ENCODE measurements at places on chromosomes 1 and 21. TPM values are rescaled to one million over a fixed set of nuclear protein-coding genes. Genes with fewer than 3 reads are reported as not detected.
A peak's percentile ranks its signal among the peaks of the same experiment; 100 is the strongest.

BATF3 gene
- total RNA-seq, result not detected

DNA sequence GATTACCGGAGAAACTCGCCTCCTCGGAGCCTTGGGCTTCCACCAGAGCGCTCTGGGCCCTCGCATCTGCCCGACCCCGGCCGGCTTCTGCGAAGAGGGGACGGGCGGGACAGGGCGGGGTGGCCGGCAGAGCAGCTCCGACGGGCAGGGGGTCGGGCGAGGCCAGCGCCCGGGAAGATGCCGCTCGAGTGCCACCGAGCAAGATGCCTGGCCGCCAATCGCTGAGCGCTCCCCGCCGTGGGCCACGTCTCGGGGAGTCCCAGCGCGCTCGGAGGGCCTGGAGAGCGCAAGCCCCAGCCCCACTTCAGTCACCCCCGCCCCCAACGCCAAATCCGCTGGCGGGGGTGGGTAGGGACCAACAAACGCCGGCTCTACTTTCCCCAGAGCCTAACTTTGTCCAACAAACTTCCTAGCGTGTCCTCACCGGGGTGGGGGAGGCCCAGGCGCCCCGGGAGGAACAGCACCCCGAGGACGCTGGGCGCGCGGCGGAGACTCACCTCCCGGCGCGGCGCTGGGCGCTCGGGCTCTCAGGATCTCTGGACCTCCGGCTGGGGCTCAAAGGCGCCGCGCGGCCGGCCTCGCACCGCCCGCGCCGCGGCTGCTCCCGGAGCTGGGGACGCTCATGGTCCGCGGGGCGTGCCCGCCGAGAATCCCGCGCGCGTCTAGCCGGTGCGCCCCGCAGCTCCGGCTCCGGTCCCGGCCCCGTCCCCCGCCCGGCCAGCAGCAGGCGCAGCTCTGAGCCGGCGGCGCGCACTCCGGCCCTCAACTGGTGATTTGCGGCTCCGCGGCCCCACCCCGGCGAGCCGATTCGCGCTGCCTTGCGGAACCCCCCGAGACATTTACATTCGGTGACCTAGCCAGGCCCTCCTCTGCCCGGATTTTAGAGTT is at the start of gene BCAR3:
Gene BCAR3 (minus strand): TSS at position 737 of the 888 bp plus-strand sequence. CDS start 6,907 bp downstream, outside the sequence.
- DNase-seq, result no peak

CA6 gene
- total RNA-seq, result not detected

GRCh38 chr1:109792056-109792831 is 28.5 kb upstream of the EPS8L3 start:
- peak; percentile 75 for DNase-seq

EFNA3 gene
- 1.6 TPM for total RNA-seq

OR2L3 gene
- total RNA-seq, result not detected

DNA sequence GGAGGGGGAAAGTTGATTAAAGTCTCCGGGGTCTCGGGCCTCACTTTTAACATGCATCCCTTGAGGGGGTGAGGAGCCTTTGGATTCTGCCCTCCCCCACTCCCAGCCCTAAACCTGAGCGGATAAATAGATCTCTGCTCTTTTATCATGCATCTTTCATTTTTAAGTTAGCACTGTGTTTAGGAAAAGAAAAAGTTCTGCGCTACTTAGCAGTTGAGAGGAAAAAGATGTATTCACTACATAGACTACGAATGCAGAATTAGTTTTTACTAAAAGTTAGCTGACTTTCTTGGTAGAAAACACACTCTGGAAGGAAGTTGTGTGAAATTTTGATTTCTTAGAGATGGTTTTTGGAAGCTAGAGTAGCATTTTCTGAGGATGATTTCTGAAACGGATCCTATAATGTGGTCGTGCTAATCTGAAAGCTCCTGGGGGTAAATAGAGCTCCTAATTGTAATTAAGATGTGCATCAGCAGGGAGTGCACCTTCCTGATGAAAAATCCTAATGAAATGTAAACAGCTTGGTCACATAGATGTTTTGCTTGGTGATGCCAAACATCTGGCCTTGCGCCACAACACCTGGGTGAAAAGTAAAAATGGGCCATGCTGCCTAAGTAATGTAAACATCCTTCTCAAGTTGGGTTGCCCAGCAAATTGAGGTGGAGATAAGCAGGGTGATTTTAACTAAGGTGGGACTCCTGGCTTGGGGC is 1.8 kb downstream of the ROR1 start:
- DNase-seq, result no peak

GRCh38 chr1:31576201-31576669 is at the start of gene TINAGL1:
TINAGL1 (plus strand) TSS chr1:31576515; CDS start chr1:31577149, 634 bp downstream.
- DNase-seq, result peak; percentile 81

DNA sequence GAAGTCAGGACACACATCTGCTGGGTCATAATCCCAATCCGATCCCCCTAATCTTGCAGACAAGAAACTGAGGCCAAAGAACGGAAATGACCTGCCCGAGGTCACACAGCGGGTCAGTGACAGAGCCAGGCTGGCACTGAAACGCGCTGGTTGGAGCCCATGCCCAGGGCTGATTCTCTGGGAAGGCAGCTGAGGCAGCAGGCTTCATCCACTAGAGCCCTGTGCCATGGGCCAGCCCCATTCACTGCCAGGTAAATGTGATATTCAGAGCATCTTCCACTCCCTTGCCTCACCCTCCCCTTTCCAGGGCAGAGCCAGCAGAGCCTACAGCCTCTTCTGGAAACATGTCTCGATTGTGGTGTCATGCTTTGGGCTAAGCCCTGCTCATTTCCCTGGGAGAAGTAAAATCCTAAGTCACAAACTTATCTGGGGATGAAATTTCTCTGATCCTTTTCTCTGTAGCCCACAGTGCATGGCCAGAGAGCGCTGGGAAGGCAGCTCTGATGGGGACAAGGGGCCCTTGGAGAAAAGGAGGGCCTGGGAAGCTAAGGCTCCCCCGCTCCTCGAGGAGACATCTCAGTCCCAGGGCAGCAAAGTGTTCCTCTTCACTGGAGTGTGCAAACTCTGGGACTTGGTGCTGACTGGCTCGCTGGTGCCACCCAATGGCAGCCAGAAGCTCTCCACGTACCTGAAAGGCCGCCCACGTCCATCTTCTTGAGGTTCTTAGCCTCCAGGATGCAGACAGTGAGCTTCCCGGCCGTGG is 110.4 kb downstream of the SYT2 start:
- peak; percentile 49 for DNase-seq

- peak; percentile 58 for DNase-seq
Observed at GRCh38 chr1:160779626-160780397, 16.2 kb upstream of the LY9 start.

GRCh38 chr1:91583326-91583755 is 82.7 kb downstream of the CDC7 start:
- DNase-seq, result no peak

DNA sequence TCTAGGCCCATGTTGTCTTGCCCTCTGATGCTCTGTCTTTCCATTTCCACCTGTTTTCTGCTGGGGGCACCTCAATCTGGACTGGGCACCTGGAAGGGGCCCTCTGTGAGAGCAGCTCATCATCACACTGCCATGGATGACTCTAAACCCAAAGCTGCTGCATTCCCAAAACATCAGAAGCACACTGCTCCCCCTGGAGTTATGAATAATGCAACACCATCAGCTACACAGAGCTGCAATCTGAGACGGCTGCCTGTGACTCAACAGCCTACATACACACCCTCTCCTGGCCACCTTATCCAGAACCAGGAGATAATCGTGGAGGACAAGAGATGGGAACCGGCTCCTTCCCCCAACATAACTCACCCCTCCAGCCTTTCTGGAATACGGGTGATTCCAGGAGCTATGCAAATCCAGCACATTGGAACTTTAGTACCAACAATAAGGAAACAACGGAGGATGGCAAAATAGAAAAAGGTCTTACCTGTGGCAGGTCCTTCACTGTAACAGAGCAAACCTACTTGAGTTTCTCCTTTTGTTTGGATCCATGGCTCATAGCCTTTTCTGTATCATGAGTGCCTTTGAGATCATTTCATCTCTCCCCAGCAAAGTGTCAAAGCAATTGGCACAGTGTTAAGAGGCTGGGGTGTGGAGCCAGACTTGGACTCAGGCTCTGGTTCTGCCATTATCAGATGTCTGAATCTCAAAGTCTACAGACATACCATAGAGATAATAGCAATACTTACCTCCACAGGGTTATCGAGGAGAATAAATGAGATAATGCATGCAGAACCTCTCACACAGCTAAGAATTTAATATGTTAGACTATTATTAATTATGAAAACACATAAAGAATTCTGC is 29.3 kb downstream of the AK2 start:
- peak; percentile 61 for DNase-seq

GRCh38 chr1:61612602-61613001 is 112.3 kb downstream of the TM2D1 start:
- DNase-seq, result no peak

- no peak for DNase-seq
Observed at GRCh38 chr1:112092656-112093371, 103.3 kb upstream of the KCND3 start.

NCMAP gene
- total RNA-seq, result 2.9 TPM

PUM1 gene
- 84.6 TPM for total RNA-seq

DNA sequence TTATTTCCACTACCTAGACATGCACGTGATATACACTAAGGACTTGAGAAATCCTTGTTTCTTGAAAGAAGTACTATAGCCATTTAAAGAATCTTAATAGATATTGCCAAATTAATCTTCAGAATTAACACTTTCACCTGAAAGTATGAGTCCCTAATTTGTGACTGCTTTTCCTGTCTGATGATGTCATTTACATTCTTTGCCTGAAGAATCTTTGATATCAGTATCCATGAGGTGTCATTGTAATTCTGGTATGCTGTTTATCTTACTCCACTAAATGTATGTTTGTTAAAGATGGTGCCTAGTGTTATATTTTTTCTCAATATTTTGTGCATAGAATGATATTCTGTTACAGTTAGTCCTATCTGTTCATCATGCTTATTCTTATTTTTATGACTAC is 48.5 kb upstream of the RC3H1 start:
- DNase-seq, result no peak

GRCh38 chr1:93995837-93996536 is 86.8 kb upstream of the GCLM start:
- no peak for DNase-seq

GRCh38 chr1:88068407-88068960 is 615.6 kb upstream of the PKN2 start:
- no peak for DNase-seq

CFHR5 gene
- not detected for total RNA-seq

CD2 gene
- total RNA-seq, result not detected

TAL1 gene
- not detected for total RNA-seq

All from HepG2 (cell line).